ENCODE measurements at places on chromosomes 3 and 15.

- DNase-seq, result no peak
Observed at GRCh38 chr15:72033711-72034110, 84.2 kb downstream of the MYO9A start.

- DNase-seq, result no peak
Observed at GRCh38 chr15:49637857-49638256, 17.0 kb downstream of the DTWD1 start.

- no peak for DNase-seq
Observed at GRCh38 chr15:43184407-43185124, 637 bp upstream of the CCNDBP1 start.

DNA sequence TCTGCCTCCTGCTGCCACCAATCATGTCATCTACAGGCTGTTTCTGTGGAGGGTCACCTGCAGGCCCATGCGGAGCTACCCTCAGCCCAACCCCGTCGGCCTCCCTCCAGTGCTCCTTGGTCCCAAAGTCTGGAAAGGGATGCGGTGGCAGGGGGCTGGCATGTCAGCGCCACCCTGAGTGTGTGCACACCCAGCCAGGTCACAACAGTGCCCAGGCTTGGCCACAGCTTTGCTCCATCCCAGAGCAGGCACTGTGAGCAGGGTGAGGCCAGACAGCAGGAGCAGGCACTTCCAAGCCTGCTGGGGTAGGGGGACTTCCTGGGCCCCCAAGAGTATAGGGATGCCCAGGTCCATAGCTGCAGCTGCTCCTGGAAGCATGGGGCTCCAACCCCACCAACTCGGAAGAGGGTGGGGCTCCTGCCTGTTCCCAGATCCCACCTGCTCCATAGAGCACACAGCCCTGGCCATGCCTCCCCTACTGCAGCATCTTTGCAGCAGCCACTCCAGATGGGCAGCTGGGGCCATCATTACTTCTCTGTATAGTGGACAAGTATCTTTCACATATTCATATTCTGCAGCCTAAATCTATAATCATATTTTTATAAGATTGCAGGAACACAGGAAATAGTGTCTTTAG lies 109.3 kb downstream of the CBLB start:
- no peak for DNase-seq

GRCh38 chr3:12966847-12967605 lies 106.2 kb downstream of the IQSEC1 start:
- DNase-seq, result no peak

GRCh38 chr3:170977949-170978745 lies 48.4 kb downstream of the SLC2A2 start:
- DNase-seq, result peak; percentile 6

DNA sequence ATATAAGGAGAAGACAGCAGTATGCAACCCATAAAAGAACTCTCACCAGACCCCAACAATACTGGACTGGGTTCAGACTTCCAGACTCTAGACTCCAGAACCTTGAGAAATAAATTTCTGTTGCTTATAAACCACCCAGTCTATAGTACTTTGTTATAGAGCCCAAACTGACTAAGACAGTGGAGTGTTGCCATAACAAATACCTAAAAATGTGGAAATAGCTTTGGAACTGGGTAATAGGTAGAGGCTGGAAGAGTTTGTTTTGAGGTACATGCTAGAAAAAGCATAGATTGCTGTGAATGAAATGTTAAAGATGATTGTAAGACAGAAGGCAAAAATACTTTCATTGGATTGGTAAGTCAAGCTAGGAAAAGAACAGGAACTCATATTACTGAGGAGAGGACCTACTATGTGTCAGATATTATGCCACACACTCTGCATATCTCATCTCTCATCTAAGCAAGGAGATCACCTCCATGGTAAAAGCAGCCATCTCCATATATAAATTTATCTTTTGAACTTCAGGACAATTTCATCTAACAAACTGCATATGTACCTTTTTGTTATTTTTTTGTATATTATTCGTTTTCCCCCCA lies 67.4 kb upstream of the FNDC3B start:
- DNase-seq, result no peak

DNA sequence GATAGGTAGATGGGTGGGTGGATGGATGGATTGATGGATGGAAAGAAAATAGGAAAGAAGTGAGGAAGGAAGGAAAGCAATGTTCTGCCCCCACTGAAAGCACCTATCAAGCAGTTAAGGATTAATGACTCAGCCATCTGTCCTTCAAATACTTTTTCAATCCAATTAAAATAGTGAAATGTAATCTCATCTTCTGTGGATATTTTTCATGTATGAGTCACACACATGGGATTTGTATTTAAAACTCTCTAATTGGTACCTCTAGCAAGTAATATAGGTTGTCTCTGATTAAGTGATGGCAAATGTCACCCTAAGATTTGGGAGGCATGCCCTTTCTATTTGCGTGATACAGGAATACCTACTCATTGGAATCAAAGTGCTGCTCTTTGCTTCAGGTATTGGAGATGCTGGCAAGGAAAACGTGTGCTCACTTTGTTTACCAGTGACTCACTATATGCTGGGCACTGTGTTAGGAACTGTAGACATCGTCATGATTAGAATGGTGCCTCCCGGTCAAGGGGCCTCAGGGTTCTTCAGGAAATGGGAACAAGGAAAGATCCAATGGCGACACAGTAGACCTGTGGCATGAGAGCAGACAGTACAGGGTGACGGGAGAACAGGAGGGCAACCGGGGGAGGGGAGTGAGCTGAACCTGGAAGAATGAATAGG lies 230.1 kb downstream of the CLSTN2 start:
- no peak for DNase-seq

DNA sequence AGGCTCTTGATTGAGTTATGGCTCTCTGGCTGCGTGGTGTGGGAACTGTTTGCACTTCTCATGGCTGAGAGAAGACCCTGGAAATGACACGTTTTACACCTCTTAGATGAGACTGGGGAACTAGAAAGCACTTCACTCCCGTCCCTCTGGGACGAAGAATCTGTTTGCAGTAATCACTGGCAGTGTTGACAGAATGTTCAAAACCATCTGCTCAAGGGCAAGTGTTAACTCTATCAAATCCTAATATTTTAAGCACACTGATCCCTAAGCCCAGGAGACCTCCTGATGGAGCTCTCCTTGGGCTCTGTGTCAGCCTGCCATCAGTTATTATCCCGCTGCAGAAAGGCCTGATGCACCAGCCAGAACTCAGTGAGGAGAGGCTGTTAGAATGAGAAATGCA lies 323.8 kb upstream of the DNAJC19 start:
- no peak for DNase-seq

Data from DMS79 treated with DMSO at 0.1 percent for 48 hours (cell line).